Cardiac fibroblast (primary cell): ENCODE measurements at places on chromosomes 13 and 19.

DNA sequence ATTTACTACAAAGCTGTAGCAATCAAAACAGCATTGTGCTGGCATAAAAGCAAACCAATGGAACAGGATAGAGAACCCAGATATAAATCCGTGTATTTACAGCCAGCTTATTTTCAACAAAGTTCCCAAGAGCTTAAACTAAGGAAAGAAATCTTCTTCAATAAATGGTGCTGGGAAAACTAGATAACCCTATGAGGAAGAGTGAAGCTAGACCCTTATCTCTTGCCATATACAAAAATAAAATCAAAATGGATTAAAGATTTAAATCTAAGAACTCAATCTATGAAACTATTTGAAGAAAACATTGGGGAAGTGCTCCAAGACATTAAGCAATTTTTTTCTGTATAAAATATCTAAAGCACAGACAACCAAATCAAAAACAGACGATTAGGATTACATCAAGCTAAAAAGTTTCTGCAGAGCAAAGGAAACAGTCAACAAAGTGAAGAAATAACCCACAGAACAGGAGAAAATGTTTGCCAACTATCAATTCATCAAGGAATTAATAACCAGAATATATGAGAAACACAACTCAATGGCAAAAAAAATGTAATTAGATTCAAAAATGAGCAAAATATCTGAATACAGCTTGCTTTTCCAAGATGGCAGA, 480.7 kb downstream of the LMO7 start:
- DNase-seq = no peak

GRCh38 chr19:40235238-40236025, 8.9 kb upstream of the CCNP start:
- no peak for DNase-seq

- no peak for DNase-seq
Measured at GRCh38 chr13:24184265-24184841, 23.8 kb downstream of the SPATA13 start.

- DNase-seq = no peak
Measured at GRCh38 chr19:30133803-30134202, 191.8 kb downstream of the URI1 start.

DNA sequence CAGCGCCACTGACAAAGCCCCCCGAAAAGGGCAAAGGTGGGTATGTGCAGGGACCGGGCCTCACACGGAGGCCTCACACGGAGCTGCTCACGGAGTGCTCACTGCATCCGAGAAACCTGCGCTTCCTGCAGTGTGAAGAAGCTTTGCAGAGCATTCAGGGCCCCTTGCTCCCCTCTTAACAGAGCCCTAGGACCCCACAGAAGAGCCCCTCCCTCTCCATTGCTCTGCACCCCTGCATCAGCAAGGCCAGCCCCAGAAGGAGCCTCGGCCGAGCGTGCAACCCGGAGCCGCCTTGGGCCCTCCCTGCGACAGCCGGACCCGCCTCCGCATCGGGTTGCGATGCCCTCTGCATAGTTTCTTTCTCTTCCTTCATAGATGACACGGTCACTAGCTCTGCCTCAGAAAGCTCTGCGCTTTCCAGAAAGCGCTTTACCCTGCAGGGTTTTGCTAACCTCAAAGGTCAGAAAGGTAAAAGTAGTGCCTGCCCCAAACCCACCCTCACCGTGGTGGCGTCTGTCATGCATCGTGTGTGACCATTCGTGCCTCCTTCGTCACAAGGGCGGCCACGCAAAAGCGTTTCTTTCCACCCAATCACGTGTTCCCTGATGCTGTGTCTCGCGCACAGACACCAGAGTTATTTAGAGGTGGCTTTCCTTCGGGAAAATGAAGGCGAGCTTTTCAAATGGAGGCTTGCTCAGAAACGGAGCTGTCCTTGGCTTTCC, 15.7 kb upstream of the F7 start:
- no peak for DNase-seq

DNA sequence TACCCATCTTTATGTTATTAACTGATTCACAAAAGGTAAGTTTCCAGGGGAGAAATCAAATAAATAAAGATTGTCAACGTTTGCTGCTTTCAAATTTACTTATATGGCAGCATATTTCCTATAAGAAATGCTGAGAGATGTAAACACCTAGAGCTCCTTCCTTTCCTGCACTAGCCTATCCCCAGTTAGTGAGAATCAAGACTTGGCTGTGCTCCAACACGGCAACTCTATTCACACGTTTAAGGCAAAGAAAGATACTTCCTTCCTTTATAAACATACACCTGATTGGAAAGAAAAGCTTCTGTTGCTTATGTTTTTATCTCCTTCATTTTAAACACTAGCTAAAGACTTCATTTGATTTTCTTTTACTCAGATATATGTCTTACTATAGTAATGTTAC, 107.0 kb downstream of the PCDH9 start:
- no peak for DNase-seq
